ENCODE measurements at places on chromosomes 16 and 17. TPM values are rescaled to one million over a fixed set of nuclear protein-coding genes. Genes with fewer than 3 reads are reported as not detected.

AURKB gene
- 62.1 TPM for polyA plus RNA-seq

DNA sequence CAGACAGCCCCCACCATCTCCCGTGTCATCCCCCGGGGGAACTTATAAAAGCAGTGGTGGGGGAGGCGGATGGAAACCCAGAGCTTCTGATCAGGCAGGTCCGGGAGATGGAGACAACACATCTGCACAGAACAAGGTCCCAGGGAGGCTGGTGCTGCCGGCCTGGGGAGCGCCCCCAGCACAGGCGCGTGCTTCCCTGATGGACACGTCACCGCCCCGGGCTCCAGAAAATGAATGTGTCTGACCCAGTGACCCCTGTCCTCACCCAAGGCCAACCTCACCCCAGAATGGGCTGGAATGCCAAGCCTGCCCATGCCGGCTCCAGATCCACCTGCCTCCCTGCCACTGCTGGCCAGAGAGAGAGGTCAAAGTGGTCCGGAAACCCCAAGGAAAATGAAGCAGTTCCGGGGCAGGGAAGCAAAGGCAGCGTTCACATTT is 12.5 kb downstream of the SLC7A5 start:
- no peak for DNase-seq

DNA sequence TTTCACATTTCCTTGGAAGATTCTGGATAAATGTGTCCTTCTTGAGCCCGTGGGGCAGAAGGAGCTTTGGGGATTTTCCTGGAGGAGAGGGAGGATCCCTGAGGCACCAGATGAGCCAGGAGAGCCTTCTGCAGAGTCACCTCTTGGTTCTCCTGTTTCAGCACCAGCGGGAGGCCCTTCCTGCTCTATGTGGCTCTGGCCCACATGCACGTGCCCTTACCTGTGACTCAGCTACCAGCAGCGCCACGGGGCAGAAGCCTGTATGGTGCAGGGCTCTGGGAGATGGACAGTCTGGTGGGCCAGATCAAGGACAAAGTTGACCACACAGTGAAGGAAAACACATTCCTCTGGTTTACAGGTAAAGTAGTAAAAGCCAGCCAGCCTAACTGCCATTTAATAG is 77.1 kb downstream of the ARSG start:
- no peak for DNase-seq

- DNase-seq = peak; percentile 61
Measured at GRCh38 chr17:1454541-1454940, 1.5 kb downstream of the CRK start.

Measured in mammary epithelial cell (primary cell).